Right ventricle myocardium inferior (tissue), 1 donor: ENCODE measurements at places on chromosomes 1 and 21. TPM values are rescaled to one million over a fixed set of nuclear protein-coding genes. Genes with fewer than 3 reads are reported as not detected.

GRCh38 chr1:231550448-231550781 is 21.9 kb downstream of the TSNAX start:
- DNase-seq, result no peak

- DNase-seq, result no peak
These were observed 27.5 kb downstream of the SLC2A1 start for GRCh38 chr1:42931108-42931539.

GRCh38 chr1:32178380-32179192 is 889 bp upstream of the TXLNA start:
- no peak for DNase-seq

- no peak for DNase-seq
These were observed at the start of gene NPHS2 for GRCh38 chr1:179575497-179576314. NPHS2 (minus strand) TSS chr1:179575948; CDS start chr1:179575864, 84 bp downstream.

GRCh38 chr1:19837866-19838265 is 22.8 kb upstream of the RNF186 start:
- no peak for DNase-seq

DNA sequence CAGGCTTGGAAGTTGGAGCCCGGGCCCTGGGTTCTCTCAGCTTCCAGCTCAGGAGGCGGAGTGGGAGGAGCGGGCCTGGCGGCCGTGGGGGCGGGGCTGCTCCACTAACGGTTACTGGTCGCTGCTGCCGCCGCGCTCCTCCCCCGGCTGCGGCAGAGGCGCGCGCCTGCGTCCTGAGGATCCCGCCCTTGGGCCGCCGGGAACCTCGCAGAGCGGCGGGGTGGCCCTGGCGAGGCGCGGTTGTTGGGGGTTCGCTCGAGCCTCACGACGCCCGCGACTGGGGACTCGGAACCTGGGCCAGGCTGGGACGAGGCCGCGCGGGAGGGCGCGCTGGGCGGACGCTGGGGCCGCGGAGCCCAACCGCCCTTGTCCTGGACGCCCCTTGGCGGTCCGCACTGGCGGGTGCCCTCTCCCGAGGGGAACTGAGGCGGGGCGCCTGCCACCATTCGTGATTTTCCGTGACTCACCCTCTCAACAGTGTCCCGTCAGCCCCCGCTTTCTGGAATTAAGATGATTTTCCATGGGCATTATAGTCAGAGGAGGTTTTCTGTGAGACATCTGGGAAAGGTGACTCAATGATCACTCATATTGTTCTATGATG is 34.1 kb downstream of the OR2G3 start:
- DNase-seq, result peak; percentile 86

MFN2 gene
- 697 TPM for total RNA-seq

DNA sequence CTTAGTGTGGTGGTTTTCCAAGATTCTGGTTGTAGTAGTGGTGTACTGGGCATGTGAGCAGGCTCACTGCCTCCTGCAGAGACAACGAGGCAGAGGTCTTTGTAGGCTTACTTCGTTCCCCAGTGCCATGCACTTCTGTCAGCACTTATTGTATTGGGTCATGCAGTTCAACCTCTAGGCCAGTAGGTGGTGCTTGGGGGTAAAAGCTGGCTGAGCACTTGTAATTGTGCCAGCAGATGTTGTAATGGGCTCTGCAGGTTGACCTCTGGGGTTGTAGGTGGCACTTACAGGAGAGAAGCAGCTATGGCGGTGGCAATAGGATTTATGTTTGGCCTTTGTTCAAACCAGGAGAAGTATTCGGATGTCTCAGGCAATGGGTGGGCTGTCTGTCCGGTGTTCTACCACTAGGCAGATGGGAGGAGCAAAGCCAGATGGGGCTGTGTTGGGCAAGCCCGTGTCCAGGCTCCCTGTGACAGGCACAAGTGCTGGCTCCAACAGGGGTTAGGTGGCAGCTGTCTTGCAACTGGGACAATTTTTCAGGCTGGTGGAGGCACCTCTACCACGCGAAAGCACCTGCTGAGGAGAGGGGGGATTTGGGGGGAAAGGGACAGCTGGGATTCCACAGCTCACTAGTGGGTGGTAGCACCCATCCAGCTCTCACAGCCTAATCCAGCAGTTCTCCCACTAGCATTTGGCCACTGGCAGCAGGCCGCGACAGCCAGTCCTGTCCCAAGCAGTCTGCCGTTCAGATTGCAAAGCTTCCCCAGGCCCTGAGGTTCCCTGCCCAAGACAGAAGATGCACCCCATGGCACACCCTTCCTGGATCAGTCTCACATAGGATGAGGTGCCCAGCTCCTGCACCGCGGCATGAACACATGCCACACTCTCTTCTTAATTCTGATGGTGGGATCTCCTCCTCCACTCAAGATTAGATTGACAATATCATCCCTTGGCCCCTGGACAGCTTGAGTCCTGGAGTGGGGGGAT is 274.5 kb downstream of the CTH start:
- no peak for DNase-seq

GRCh38 chr21:42221581-42222345 is 2.8 kb downstream of the ABCG1 start:
- no peak for DNase-seq

DNA sequence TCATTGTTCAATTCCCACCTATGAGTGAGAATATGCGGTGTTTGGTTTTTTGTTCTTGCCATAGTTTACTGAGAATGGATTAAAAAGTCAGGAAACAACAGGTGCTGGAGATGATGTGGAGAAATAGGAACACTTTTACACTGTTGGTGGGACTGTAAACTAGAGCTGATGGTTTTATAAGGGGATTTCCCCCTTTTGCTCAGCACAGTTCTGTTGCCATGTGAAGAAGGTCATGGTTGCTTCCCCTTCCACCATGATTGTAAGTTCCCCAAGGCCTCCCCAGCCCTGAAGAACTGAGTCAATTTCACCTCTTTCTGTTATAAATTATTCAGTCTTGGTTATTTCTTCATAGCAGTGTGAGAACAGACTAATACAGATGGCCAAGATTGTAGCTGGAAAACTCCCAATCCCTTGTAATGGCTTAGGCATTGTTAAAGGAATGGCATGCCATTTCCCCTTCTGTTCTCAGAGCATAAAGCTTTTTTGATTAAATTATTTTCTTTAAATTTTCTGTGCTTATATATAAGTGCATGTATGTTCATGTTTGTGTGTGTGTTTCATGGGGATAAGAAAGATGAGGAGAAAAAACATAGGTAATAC is 144.8 kb downstream of the BACH1 start:
- no peak for DNase-seq

CD101 gene
- 0.38 TPM for total RNA-seq

DNA sequence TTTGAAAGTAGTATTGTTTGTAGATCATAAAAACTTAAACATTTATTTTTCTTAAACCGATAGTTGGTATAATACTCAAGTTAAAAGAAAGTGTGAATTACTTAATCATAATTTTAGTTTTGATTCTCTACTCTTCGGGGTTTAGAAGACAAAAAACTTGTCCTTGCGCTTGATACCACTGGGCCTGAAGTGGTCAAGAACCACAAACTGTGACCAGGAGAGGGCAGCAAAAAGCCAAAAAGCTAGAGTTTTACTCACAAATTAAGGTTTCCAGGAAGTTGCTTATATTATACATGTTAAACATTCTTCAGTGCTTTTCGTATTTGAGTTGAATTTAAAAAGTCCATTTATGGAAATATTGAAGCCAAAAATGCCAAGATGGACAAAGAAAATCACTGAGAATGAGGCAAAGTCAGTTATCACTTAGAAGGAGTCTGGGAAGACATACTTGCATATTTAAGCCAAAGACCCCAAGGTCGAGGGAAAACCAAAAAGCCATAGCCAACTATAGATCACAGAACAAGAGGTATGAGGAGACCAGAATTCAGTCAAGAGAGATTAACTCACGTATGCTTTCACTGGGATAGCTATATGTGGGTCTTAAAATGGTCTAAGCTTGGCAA is 34.2 kb downstream of the EFCAB7 start:
- DNase-seq, result no peak

GRCh38 chr1:77882411-77882810 is 6.0 kb upstream of the NEXN start:
- no peak for DNase-seq
